Naive B cell (primary cell): ENCODE measurements at places on chromosomes 4 and X.

GRCh38 chrX:2748171-2748814 lies 3.5 kb upstream of the XG start:
- DNase-seq, result no peak

DNA sequence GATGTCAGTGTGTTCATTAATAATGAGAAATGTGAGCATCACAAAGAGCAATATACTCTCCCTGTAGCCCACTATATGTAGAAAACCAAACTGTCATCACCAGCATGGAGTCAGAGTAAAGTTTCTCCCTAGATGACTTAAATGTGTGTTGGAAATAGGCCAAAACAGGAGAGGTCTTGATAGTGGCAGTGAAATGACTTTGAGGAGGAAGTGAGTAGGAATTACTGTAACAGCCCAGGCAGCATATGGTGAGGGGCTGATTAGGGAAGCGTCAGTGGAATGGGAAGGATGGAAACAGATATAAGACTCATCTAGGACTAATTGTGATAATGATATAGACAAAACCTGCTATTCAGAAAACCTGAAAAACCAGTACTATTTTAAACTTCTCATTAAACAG lies 83.9 kb downstream of the ATXN3L start:
- DNase-seq, result no peak

- DNase-seq, result peak; percentile 18
Measured at GRCh38 chr4:140806163-140806562, 50.0 kb upstream of the TBC1D9 start.

- no peak for DNase-seq
Measured at GRCh38 chr4:72942565-72942964, 127.0 kb downstream of the COX18 start.

- no peak for DNase-seq
Measured at GRCh38 chrX:39938466-39938865, 159.3 kb downstream of the BCOR start.

- DNase-seq, result peak; percentile 58
Measured at GRCh38 chrX:12950851-12951594, 23.9 kb upstream of the TMSB4X start.

DNA sequence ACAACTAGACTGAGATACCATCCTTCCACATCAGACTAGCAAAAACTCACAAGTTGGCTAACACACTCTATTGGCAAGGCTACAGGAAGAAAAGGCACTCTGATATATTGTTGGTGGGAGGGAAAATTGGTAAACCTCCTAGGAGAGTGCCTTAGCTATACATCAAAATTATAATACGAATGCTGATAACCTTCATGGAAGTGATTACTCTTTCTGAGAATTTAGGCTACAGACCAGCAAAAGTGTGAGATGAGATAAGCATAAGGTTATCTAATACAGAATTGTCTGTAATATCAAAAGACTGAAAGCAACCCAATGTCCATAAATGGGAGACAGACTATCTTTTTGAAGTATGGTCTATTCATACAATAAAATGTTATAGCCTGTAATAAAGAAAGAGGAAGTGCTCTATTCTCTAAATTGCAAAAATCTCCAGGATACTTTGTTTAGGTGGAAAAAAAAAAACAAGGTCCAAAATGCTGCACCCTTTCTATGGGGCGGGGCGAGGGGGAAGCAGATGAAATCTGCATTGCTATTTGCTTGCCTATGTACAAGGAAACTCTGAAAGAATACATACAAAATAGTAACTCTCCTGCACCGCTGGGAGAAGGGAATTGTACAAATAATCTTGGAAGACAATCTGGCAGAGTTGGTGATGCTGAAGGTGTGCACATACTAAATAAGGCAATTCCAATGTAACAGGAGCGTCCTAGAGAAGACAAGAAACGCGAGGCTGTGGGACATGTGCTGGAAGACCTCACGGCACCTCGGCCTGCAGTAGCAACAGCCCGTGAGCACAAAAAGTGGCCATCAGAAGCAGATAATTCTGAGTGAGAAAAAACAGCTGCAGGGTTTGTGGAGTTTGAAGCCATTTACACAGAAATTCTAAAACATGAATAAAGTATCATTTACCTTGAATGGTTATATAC lies 109.7 kb downstream of the AFAP1 start:
- DNase-seq, result no peak

DNA sequence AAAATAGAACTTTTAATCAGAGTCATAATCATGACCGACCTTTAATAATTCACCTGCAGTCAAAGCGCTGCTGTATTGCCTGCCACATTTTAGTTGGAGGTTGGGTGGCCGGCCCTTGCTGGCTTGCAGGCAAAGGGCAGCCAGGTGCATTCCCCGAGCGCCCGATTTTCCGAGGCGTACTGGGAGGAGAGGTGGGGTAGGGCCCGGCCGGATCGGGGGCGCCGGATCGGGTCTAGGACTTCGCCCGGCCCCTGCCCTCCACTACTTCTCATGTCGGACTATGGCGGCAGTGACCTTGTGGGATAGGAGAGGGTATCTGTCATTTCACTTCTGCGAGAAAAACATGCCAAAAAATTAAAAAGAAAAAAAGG lies 2.5 kb upstream of the RS1 start:
- no peak for DNase-seq

GRCh38 chr4:16794816-16795445 lies 103.5 kb downstream of the LDB2 start:
- no peak for DNase-seq

DNA sequence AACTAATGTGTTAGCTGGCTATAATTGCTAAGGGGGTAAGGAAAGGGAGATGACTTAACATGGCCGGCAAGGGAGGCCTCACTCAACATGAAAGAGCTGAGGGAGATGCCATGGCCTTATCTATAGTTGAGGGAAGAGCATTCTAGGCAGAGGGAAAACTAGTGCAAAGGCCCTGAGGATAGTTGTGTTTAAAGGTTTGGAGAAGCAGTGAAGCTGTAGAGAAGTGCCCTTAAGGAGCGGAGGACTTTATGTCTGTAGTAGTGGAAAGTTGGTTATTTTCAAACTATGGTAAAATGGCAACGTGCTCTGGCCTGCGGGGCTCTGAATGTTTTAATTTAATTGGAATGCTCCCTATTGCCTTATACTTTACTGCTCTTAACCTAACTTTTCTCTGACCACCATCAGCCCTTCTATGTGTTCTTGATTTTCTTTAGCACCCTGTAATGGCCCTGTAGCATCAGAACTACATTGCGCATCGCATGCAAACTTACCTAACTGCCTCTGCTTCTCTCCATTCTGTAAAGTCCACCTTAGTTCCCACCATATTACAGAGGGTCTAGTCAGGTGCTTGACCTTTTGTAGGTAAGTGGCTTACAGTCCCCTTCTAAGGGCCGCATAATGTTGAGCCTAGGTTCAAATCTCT lies 35.8 kb downstream of the ERVMER34-1 start:
- no peak for DNase-seq

GRCh38 chr4:173432430-173432829 lies 33.5 kb upstream of the SCRG1 start:
- DNase-seq, result no peak

GRCh38 chr4:113159942-113160545 lies 110.6 kb downstream of the ANK2 start:
- DNase-seq, result no peak

DNA sequence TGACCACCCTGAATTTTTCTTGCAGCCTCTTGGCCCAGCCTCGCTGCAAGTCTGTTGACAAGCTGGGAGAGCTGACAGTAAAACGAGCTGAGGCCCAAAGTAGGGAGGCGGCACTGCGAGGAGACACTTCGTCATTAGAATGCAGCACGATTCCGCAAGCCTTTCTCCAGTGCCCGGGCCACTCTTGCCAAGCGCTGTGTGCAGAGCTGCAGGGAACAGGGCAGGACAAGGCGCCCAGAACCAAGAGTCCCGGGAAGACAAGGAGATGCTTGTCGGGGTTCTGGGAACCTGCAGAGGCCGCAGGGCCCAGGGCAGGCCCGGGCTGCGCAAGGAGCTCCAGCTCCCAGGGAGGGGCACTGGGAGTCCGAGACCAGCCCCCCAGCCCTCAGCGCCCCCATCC lies 187.1 kb downstream of the BCOR start:
- DNase-seq, result no peak

GRCh38 chr4:25378437-25378743 lies 1.3 kb downstream of the ANAPC4 start:
- DNase-seq, result no peak

GRCh38 chr4:137651128-137651527 lies 118.8 kb upstream of the PCDH18 start:
- no peak for DNase-seq

- DNase-seq, result no peak
Measured at GRCh38 chrX:72125331-72126047, 6.2 kb downstream of the RTL5 start.

GRCh38 chrX:50684871-50685270 lies 129.1 kb downstream of the SHROOM4 start:
- no peak for DNase-seq

- DNase-seq, result no peak
Measured at GRCh38 chr4:26632916-26633315, 49.0 kb downstream of the TBC1D19 start.

- DNase-seq, result no peak
Measured at GRCh38 chr4:48195853-48196252, 61.8 kb upstream of the TXK start.

DNA sequence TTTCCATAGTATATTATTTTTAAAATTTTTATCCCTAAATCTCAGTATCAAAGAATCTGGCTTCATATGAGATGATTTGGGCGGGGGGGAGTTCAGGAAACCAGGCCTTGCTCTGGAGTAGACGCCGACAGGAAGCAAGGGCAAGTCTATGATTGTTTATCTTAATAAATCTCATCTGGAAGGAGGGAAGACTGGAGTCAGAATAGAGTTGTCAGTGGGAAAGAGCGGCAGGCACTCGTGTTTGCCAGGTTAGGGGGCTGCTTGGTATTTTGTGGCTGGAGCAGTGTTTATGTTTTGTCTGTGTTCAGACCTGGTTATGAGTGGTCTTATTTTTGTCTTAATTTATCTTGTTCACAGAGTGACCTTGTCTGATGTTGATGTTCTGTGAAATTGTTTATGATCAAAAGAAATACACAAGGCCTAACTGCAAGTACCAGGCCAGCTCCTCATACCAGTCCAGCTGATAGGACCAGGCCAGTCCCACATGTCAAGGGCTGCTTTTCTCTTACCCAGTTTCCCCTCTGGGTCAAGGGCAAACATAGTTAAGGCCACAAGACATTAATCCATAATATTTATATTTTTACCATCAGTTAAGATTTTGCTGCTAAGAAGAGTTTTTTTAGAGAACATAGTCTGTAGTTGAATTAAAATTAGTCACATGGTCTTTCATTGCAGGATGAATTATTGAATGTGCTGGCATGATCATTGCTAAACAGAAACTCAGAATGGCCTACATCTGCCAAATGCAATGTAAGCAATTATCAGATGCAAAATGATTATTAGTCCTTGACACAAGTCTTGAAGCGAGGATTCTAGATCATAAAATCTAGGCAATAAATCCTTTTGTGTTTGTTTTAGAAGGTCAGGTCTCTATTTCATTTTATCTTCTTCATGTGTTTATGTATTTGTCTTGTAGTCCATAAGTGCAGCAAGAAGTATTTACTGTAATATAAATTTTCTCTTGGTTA lies 176.5 kb downstream of the GASK1B start:
- DNase-seq, result no peak

DNA sequence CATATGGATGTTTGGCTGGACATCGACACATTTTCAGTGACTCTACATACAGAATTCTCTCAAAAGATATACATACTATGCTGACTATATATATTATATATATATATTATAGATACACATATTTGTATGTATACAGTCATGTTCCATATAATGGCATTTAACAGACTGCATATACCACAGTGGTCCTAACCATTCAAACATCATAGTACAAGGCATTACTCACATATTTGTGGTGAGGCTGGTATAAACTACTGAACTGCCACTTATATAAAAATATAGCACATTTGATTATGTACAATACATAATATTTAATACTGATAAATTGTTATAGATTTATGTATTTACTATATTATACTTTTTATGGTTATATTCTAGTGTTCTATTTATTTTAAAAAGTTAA lies 168.5 kb downstream of the IL15 start:
- no peak for DNase-seq

GRCh38 chr4:11423465-11423864 lies 5.2 kb downstream of the HS3ST1 start:
- DNase-seq, result no peak

DNA sequence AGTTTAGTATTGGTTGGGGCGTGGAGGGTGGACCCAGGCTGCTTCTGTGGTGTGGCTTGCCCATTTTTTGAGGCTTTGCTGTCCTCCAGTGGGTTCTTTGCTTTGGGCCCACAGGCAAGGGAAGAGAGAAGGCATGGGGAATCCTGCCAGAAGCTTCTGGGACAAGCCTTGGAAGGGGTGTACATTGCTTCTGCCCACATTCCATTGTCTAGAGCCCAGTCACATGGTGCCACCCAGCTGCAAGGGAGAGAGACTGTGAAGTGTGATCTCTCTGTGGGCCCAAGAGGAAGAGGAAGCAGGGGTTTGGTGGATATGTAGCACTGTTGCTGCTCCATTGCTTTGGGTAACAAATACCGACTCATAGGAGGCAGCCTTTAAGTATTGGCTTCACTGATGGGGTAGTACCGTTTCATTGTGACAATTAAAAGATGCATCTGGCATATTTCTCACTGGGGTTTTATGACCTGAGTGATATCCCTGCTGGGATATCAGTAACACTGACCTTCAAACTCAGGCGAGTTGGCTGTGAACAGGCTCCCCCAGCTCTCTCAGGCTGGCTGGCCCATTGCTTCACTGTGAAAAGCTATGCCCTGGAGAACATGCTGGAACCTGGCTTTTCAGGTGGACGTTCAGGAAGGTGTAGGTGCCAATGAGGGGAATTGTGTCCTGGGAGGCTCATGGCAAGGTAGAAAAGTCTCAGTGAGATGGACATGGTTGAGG lies 85.9 kb downstream of the CLDN34 start:
- peak; percentile 17 for DNase-seq

DNA sequence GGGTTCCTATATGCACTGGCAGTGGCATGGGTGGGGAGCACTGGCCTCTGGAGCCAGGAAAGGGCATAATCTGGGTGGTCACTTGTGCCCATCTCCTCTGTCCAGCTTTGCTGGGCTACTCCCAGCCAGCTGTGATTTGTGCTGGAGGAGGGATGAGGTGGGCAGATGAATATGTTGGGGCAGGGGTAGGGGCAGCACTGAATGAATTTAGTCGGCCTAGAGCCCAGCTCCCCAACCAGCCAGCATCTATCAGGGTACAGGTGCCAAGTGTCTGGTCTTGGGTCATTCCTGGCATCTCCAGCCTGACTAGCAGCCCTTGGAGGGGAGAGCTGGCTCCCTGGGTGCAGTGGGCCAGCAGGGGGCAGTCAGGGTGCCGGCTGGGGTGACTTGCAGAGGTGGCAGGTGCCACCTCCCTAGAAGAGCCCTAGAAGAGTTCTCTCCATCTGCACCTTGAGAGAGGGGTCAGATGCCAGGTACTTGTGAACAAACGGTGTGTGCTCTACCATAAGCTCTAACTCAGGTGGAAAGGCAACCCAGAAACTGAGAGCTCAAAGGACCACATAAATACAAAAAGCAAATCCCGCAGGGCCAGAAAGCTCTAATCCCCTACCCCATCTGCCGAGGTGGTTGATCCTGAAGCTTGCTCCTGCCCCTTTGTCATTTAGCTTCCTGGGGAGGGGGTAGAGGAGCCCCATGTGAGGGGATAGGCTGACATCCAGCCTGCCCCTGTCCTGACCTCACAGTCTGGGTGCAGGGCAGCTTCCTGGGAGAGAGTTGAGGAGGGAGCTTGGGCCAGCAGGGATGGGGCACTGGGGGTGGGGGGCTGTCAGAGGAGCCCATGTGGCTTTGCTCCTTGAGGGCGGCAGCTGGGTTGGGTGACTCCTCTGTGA lies 2.2 kb downstream of the SORCS2 start:
- DNase-seq, result no peak
